ENCODE measurements at places on chromosomes 5 and 9.
A peak's percentile ranks its signal among the peaks of the same experiment; 100 is the strongest.

- no peak for DNase-seq
Observed at GRCh38 chr9:71549023-71549422, 219.3 kb downstream of the CEMIP2 start.

GRCh38 chr9:38024036-38024681 lies 44.9 kb downstream of the SHB start:
- no peak for DNase-seq

DNA sequence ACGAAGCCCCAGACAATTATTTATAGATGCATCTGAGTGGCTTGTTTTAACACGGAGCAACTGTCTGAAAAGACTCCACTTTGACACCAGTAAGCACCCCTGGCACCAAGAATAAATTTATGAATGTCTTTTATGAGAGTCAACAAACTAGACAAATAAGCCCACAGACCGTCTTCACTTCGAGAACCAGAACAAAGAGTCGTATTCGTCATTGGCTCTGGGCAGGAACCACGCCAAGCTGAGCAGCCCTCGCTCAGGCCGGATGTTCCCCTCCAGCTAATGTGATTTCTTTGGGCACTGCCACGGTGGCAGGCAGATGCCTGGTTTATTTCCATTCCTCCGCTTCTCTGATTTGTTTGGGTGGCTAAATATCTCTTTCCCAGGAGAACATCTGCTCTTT lies 91.9 kb upstream of the STC2 start:
- DNase-seq = no peak

DNA sequence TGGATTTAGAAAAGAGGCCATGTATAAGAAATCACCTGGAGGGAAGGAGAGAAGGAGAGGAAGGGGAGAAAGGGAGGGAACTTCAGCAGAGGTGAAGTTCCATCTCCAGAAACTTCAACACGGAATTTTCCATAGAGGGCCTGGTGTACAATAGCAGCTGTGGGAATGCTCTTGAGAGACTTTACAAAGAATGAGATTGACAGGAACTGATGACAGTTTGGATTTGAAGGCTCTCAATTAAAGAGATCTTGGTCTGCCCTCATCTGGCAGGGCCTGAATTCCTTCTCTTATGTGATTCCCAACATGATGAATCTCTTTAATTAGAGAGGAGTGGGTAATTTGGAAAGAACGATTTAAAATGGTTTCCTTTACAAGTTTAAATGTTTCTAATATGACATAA lies 143.5 kb downstream of the MLLT3 start:
- no peak for DNase-seq

DNA sequence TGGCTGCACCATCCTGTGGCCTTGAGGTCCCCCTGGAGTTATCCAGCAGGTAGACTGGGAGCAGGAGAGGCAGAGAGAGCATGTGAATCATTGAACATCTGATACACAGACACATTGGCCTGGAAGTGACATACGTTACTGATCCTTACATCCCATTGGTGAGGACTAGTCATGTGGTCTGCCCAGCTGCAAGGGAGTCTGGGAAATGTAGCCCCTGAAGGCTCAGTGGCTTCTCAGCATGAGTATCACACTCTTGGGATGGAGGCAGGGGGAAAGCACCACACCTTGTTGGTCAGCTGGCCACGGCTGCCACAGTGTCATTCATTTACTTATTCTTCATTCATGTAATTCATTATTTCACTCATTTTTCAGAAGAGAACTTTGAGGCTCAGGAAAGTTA lies 13.3 kb upstream of the KCNMB1 start:
- DNase-seq = no peak

- DNase-seq = no peak
Observed at GRCh38 chr5:29960323-29960722, 1233.2 kb upstream of the CDH6 start.

- peak; percentile 56 for DNase-seq
Observed at GRCh38 chr5:180718810-180719453, 20.9 kb downstream of the OR2Y1 start.

DNA sequence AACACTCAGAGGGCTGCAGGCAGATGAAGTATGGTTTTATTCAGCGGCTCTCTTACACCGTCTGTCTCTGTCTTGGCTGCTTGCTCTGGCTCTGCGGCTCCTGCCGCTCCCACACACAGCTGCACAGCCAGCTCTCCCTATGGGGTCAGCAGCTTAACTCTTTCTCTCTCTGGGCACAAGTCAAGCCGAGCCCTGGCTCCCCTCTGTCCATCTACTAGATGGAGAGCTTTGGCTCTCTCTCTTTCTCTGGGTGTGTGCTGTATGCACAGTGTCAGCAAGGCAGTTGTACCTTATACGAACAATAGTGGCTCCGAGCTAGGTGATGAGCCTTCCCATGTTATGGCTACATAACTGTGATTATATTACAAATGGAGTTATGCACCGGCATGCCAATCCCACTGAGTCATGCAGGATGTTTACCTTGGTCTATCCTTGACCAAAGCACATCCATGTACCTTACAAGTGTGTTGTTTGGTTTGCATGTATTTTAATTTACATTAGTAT lies 19.3 kb upstream of the PPP2CA start:
- no peak for DNase-seq

- DNase-seq = no peak
Observed at GRCh38 chr5:80251636-80252035, 4.2 kb downstream of the SERINC5 start.

- DNase-seq = no peak
Observed at GRCh38 chr5:78367318-78367991, 7.0 kb downstream of the SCAMP1 start.

- DNase-seq = peak; percentile 24
Observed at GRCh38 chr5:102681403-102681983, 73.6 kb upstream of the PAM start.

GRCh38 chr9:34741628-34742027 lies 31.7 kb upstream of the CCL21 start:
- DNase-seq = peak; percentile 20

DNA sequence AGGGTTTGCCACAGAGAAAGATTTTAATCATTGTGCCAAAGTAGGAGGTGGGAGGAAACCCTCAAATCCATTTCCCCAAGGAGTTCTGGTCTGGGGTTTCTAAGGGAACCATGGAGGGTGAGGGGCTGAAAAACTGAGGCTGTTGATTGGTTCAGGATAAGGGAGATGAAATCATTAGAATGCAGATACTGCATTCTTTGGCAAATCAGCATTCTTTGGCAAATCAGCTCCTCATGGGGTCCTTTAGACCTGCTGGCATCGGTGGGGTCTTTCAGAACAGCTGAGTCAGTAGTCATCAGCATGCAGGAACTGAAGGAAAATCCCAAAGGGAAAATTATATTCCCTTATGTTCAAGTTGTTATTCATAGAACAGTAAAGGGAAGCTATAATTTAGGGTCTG lies 585.5 kb downstream of the ISL1 start:
- DNase-seq = no peak

- DNase-seq = no peak
Observed at GRCh38 chr9:94076557-94076956, 7.7 kb upstream of the PTPDC1 start.

GRCh38 chr9:106468431-106468830 lies 394.5 kb upstream of the ZNF462 start:
- no peak for DNase-seq

DNA sequence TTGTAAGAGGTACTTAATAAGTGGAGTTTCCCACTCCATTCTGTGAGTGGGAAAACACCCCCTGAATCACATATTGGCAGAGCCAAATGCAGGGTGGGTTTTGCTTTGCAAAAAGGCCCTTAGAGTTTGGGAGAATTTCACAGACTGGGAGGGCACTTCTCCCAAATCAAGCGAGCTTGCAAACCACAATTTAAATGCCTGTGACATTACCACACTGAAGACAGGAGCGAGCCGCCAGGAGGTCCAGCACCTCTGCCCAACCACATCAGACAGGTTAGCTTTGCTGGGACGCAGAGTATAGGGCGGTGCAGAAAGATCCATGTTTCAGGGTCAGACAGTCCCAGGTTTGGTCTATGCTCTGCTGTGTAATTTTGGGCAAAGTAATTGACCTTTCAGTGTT lies 2.3 kb downstream of the ALAD start:
- DNase-seq = no peak

- DNase-seq = no peak
Observed at GRCh38 chr5:171306781-171307591, 2.1 kb upstream of the TLX3 start.

DNA sequence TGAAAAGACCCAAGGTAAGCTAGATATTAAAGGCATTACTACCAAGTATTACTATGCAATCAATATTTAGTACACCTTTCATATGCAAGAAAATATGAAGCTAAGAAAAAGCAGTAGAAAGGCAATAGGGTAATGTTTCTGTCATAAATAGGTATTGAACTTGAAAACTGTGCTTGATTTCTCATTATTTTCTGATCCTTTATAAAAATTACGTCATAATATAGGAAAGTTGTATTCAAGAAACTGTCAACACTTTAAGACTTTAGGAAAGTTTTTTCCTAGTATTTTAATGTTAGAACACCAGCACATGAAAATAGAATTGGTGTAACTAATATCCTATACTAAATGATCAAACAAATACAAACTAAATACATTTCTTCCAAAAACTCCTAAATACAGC lies 133.2 kb downstream of the EDIL3 start:
- no peak for DNase-seq

- no peak for DNase-seq
Observed at GRCh38 chr5:29131285-29131684, 2062.2 kb upstream of the CDH6 start.

- DNase-seq = no peak
Observed at GRCh38 chr9:84062538-84062937, 81.9 kb downstream of the RMI1 start.

DNA sequence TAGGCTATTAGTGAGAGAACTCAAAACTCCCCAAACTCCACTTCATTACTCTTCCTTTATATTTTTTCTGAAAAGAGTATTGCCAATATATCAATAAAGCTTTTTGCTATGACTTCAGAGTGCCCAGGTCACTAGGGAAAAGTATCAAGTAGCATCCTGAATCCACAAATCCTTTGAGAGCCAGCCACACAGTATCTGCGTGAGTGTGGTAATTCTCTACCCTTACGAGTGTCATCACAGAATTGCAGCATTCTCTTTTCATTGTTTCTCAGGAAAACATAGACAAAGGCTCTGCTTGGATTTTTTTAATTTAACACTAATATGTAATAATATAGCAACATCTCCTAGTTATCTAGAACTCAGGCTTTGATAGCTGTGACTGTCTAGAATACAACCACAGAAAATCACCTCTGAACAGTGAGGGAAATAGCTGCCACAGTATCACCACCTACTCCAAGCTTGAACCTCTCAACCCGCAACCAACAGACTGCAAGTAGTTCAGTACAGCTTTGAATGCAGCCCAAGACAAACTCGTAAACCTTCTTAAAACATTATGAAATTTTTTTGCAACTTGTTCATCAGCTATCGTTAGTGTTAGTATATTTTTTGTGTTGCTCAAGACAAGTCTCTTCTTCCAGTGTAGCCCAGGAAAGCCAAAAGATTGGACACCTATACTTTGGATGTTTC lies 79.3 kb upstream of the CCDC152 start:
- DNase-seq = no peak

GRCh38 chr5:139725073-139725830 lies 70.4 kb upstream of the PSD2 start:
- no peak for DNase-seq

DNA sequence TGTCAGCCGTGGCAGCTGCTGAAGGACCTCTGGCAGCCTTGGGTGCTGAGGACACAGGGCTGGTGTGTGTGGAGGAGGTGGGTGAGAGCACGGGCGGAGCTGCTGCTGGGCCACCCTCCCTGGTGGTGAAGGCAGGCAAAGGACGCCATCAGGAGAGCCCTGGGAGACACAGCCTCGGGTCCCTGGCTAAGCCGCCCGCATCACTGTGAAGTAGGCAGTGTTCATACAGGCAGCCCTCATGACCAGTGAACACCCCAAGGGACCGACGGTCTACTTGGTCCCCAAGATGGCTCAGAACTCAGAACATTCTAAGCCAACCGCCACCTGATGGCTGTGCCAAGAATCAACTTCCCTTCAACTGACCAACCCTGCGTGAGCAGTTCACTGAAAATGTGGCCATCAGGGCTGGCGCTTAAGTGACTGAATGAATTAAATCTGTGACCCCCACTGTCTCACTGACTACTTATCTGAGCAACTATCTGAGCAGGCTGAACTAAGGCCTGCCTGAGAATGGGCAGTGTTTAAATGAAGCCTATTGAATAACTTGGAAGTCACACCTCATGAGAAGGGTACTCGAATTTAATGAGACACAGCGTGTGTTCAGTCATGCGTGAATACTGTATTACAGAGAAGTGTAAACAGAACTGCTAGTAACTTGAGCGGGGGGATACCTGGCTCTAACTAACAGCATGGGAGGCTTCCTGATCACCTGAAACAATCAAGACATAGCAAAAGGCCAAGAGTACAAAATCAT lies 54.7 kb upstream of the SIMC1 start:
- DNase-seq = no peak

DNA sequence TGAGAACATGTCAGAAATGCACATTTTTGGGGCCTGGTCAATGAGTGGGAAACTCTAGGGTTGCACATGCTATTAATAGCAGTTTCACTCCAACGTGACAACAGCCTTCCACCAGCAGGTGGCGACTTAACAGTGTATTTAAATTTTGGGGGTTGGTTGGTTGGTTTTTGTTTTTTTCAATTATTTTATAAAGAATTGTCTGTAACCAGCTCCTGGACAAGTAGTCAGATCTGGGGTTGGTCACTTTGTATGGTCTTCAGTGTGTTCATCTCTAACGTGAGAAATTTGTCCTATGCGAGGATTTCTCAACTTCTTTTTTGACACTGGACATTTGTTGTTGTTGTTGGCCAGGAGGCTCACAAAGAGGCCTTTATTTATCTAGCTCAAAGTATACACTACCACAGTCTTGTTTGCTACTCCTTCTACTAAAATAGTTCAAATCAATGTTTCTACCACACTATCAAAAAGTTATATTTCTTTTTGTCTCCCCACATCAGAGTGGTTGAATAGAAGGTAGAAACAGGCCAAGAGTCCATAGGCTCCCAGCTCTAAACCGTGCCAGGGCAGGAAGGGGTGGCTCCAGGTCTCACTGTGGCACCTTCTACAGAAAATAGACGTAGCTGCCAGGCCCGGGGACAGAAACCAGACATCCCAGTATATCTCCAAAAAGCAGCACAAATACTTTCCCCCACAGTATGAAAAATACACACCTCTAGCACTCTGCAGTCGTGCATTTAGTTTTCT lies 110.4 kb downstream of the TRPM6 start:
- DNase-seq = peak; percentile 42

GRCh38 chr9:93984860-93985259 lies 29.7 kb upstream of the BARX1 start:
- DNase-seq = no peak

DNA sequence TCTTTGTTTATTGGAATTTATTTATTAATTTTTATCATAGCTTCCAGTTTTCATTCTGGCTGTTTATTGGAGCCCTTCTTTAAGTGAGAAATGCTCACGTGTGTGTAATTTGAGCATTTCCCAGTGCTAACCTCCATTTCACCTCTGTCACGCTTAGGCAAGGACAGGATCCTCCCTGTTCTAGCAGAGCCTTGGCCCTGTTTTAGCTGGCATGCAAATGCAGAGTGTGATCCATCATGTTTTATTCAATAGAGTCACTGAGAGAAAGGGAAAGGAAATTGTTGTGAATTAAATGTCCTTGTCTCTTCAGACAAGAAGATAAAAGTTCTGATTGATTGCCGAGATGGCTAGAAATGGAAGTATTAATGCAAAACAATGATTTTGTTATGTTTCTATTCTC lies 137.3 kb upstream of the ACO1 start:
- DNase-seq = no peak

Data from T-helper 1 cell (primary cell).